ENCODE measurements at places on chromosomes 4 and X.

GRCh38 chr4:145487631-145488030, 6.0 kb downstream of the SMAD1 start:
- DNase-seq, result no peak

GRCh38 chrX:146224442-146224841, 406.8 kb downstream of the SLITRK2 start:
- no peak for DNase-seq

GRCh38 chrX:51158231-51158630, 174.4 kb upstream of the NUDT10 start:
- DNase-seq, result no peak

- DNase-seq, result no peak
These were observed 276.3 kb upstream of the DKK2 start for GRCh38 chr4:107312366-107312765.

- DNase-seq, result no peak
These were observed 77.7 kb downstream of the PDK3 start for GRCh38 chrX:24542756-24543155.

GRCh38 chrX:76428243-76429130, 977 bp downstream of the MAGEE1 start:
- DNase-seq, result peak; percentile 5

- no peak for DNase-seq
These were observed 28.4 kb downstream of the PLS3 start for GRCh38 chrX:115589419-115589818.

- DNase-seq, result no peak
These were observed 10.4 kb upstream of the HSPA4L start for GRCh38 chr4:127771535-127772275.

- no peak for DNase-seq
These were observed 6.4 kb upstream of the VAMP7 start for GRCh38 chrX:155874571-155875244.

DNA sequence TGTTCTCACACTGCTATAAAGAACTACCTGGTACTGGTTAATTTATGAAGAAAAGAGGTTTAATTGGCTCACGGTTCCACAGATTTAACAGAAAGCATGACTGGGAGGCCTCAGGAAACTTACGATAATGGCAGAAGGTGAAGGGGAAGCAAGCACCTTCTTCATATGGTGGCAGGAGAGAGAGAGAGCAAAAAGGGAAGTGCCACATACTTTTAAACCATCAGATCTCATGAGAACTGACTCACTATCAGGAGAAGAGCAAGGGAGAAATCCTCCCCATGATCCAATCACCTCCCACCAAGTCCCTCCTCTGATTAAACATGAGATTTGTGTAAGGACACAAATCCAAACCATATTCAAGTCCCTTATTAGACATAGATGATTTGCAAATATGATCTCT, 12.3 kb upstream of the RAP2C start:
- no peak for DNase-seq

DNA sequence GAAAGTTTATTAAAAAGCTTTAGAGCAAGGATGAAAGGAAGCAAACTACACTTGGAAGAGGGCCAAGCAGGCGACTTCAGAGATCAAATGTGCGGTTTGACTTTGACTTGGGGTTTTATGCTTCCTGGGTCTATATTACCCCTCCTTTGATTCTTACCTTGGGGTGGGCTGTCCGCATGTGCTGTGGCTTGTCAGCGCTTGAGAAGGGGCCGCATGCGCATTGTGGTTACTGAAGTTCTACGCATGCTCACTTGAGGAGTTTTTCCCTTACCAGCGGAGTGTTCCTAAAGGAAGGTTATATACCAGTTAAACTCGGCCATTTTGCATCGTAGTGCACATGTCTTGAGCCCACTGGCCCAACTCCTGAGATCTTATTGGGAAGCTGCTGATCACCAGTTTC, 9.9 kb downstream of the ZNF157 start:
- peak; percentile 4 for DNase-seq

DNA sequence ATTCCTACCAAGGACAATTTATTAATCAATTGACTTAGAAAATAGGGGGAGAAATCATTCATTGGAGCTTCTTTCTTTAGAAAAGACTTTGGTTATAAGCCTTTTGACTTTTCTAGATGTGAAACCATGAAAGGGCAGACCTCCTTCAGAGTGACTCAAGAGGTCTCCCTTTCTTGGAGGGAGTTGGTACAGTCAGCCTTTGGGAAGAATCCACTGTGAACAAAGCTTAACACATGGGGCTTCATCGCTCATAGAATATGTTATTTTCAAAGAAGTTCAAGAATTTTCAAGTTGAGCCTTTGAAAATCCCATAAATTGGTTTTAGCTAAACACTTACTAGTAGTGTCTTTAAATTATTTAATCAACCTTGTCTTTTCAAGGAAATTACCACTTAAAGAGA, 28.0 kb downstream of the RIPPLY1 start:
- DNase-seq, result no peak

- no peak for DNase-seq
These were observed 20.3 kb downstream of the QRFPR start for GRCh38 chr4:121360495-121360894.

GRCh38 chr4:76758290-76758882, 139.6 kb downstream of the SOWAHB start:
- DNase-seq, result no peak

DNA sequence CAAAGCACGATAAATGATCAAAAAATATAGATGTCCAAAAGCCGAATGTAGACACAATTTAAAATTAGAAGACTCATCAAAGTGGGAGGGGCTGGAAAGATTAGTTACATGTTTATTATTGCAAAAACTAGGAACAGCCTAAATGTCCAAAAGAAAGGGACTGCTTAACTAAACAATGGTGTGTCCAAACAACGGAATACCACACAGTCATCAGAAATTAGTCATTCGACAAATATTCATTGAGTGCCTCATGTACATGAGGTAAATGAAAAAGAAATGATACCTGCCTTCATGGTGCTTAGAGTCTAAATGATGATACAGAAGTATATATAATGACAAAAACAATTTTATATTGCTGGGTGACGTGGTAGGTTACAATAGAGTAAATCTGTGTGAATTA, 139.7 kb downstream of the MAML3 start:
- no peak for DNase-seq

DNA sequence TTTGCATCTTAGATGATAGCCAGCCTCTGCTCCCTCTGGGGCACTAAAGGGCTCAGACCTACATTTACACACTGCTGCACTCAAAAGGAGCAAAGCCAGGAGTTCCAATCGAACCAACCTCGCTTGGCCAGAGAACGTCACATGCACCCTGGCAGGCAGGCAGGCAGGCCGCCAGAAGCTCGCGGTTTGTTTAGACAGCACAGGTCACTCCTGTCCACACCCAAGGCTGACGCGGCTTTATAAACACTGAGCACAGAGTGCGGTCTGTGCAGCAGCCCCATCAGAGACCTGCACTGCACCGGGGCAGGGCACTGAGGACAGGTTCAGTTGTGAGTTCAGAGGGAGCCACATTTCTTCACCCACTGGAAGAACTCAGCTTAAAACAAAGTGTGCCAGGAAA, 143.9 kb downstream of the BCOR start:
- no peak for DNase-seq

GRCh38 chr4:115834441-115834840, 721.0 kb upstream of the NDST4 start:
- DNase-seq, result no peak

- DNase-seq, result peak; percentile 33
These were observed 390.7 kb downstream of the MAPK10 start for GRCh38 chr4:85968945-85969819.

- no peak for DNase-seq
These were observed 250.6 kb upstream of the NDST3 start for GRCh38 chr4:117783716-117784115.

- DNase-seq, result no peak
These were observed 173.5 kb downstream of the DCLK2 start for GRCh38 chr4:150251752-150252190.

GRCh38 chrX:138875472-138875871, 164.0 kb upstream of the FGF13 start:
- DNase-seq, result no peak

DNA sequence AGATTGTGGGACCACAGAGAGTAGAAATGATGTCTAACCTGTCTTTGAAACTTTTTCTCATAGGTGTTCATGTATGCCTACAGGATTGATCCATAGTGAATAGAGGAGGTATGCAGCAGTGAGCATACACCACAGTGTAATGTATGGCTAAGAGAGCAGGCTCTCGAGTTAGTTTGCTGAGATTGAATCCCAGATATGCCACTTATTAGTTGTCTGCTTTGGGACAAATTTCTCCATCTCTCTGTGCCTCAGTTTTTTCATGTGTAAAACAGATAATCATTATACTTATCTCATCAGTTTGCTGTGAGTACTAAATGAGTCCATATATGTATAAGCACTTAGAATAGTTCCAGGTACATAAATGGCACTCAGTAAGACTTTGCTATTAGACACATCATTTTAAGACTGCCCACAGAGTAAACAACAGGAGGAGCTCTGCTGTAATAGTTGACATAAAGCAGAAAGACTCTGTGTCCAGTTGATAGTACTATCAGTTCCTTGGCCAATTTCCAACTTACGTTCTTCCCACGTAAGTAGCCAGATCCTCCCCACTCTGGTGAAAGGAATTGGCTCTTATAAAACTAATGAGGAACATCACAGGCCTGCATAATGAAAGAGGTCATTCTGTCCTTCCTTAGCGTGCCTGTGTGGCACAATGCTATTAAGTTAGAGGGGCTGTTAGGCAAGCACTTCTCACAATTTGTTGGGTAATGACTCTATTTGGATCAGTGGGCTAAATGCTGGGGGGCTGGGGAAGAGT, 20.7 kb upstream of the RNF150 start:
- no peak for DNase-seq

GRCh38 chrX:129984111-129984958, 1.9 kb downstream of the BCORL1 start:
- DNase-seq, result peak; percentile 24

- DNase-seq, result no peak
These were observed 42.2 kb upstream of the AFAP1 start for GRCh38 chr4:7981738-7982394.

DNA sequence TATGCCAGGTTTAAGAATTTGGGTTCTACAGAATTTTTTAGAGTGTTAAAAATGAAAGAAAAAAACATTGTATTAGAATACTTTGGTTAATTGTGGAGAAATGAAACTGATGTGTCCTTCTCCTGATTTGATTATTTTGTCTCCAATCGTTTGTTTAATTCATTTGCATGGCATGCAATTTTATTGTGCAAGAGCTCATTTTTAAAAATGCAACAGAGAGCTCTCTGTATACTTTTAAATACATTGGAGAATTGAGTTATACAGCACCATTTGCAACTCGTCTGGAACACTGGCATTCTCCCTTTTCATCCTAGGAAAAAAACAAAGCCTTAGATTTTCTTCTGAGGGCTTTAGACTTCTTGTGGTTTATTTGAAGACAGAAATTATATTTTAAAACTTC, 689 bp downstream of the EXOC1L start:
- DNase-seq, result no peak

DNA sequence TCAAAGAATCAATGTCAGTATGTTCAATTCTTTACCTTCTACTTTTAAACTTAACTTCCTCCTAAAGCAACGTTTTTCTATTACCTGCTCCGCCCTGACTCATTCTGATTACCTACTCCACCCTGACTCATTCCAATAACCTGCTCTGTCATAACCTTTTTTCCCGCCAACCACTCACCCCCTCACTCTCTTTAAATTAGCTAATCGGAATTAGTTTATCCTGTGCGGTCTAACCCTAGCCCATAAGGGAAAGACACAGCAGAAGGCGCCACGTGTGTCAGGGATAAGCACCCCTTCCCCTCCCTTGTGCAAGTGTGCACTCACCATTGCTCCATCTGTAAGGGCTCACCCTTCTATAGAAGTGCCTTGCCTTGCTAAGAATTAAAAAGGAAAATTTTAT, 64.4 kb downstream of the EIF4E start:
- DNase-seq, result no peak

GRCh38 chr4:73589887-73590801, 30.1 kb downstream of the RASSF6 start:
- DNase-seq, result no peak

DNA sequence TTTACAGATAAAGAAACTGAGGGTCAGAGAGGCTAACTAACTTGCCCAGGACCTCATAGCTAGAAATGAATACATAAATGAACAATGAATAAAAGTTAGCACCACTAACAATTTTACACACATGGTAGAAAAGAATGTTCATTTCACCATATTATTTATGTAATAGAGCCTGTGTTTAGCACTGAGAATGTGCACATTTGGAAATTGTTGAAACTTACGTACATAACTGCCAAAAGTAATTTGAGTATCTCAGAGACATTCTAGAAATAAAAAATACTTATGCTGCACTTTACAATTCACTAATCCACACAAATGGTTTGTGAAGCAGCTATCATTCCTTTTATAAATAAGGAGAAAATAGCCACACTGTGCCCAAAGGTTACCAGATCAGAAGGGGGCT, 9.9 kb downstream of the CASK start:
- DNase-seq, result no peak

DNA sequence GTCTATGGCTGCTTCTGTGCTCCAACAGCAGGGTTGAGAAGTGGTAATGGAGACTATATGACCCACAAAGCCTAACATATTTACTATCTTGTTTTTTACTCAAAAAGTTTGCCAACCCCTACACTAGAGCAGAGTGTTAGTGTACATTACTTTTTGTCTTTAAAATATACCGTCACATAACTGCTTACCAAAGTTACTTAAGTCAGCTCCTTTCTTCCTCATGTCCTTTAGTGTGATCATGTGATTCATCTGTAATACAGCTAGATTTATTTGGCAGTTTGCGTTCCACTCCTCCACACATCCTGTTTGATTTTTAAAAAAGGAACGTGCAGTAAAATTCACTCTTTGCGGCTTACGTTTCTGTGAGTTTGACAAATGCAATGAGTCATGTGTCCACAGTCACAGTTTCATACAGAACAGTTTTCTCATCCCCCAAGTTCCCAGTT, 162.4 kb upstream of the GPRIN3 start:
- DNase-seq, result no peak

GRCh38 chr4:47238667-47239066, 207.3 kb downstream of the GABRB1 start:
- DNase-seq, result no peak

- DNase-seq, result no peak
These were observed 25.3 kb downstream of the STIM2 start for GRCh38 chr4:26885912-26886274.

GRCh38 chr4:150234246-150234645, 156.0 kb downstream of the DCLK2 start:
- no peak for DNase-seq

GRCh38 chr4:106314960-106315359, 1.0 kb downstream of the TBCK start:
- no peak for DNase-seq

GRCh38 chrX:143319526-143319925, 197.7 kb downstream of the SPANXN3 start:
- DNase-seq, result no peak
